CD4-positive, alpha-beta T cell treated with Interleukin-17A for 4 hours (primary cell): ENCODE measurements at places on chromosomes 16 and 17.

DNA sequence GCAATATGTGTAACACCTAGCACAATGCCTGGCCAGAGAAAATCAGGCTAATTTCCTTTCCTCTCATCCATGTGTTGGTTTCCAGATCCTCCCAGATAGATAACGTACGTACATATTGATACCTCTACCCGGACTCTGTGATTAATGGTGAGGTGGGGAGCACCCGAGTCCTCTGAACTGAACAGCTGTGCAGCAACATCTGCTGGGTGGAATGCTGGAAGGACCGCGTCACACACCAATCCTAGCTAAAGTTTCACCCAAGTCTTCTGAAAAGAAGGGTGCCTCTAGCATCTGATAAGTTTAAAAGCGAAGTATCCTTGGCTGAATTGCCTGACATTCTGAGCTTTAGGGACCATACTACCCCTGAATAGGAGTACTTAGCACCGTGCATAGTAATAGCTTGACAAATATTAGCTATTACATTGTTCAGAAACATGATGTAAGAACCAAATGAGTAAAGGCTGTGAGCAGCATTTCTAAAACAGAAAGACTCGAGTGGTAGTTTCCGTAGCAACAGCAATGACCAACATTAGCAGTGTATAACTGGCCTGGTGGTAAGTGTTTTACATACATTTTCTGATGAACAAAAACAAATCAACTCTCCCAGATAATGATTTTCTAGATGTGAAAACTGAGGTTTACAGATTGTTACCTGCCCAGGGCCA is 91.4 kb downstream of the SYCE1L start:
- no peak for DNase-seq

- no peak for DNase-seq
These were observed 9.6 kb upstream of the ZFHX3 start for GRCh38 chr16:73057291-73058210.

DNA sequence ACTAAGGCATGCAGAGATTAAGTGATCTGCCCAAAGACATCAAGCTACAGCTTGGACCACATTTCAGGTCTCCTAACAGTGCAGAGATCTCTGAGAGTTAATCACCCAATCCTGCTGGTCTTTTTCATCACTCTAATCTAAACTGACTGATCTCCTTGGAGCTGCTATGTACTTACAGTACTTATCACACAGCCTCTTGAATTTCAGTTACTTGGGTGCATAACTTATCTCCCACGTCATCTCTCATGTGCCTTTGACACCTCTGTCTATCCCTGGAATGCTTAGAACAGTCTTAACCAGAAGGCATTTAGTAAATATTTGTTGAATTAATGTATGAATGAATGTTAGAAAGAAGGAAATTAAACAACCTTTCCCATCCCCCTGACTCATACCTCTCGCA is 139.0 kb downstream of the SNX11 start:
- DNase-seq = no peak

GRCh38 chr17:71709946-71710345 is 410.9 kb upstream of the SOX9 start:
- no peak for DNase-seq

DNA sequence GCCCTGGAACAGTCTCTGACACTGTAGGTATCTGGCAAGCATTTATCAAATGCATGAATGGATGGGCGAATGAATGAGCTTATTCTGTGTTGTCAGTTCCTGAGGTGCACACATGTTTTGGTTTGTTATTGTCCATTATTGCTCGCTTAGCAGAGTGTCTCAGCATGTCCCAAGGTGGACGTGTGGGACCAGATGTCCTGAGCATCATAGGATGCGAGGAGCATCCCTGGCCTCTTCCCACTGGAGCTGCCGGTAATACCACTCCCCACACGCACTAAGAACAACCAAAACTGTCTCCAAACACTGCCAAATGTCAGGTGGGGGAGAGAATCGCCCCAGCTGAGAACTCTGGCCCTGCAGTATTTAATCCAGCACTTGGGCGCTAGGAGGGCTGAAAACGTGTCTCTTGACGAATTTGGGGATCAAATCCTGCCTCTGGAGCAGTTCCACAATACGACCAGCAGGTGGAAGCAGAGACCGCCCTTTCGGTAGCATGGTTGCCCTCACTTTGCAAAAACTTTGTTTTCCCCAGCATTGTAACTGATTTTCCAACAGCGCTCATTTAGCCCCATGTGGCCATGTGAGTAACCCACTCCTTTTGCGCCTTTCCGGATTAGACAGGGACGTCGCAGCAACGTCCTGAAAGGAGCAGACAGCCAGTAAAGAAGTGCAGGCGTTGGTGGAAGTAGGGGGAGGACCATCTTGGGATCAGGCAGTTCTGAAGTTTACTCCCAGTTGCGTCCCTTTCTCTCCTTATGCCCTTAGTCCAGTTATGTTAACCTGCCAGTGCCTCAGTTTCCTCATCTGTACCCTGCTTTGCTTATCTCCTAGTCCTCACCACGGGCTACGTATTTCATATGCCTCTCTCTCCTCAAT is 22.7 kb downstream of the TMEM114 start:
- peak; percentile 78 for DNase-seq

DNA sequence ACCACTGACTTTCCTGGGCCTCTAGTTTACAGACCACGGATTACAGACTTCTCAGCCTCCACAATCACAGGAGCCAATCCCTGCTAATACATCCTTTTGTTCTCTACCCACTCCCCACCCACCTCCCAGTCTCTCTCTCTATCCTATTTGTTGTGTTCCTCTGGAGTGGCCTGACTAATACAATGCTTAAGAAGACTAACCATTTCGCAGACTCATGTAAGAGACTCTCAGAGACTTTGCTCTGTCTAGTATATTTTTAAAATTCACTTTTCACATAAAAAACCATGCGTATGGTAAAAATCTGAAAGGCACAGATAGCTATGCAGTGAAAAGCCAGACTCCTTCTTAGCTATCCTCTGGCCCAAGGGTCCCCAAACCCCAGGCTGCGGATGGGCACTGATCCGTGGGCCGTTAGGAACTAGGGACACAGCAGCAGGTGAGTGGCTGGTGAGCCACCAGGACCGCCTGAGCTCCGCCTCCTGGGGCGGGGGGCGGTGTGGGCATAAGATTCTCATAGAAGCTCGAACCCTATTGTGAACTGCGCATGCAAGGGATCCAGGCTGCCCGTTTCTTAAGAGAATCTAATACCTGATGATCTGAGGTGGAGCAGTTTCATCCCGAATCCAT is 7.6 kb downstream of the PIK3R6 start:
- DNase-seq = no peak

- no peak for DNase-seq
These were observed 161.3 kb downstream of the AATF start for GRCh38 chr17:37109731-37110710.

- DNase-seq = no peak
These were observed 245.9 kb upstream of the RPL38 start for GRCh38 chr17:73957564-73957963.

DNA sequence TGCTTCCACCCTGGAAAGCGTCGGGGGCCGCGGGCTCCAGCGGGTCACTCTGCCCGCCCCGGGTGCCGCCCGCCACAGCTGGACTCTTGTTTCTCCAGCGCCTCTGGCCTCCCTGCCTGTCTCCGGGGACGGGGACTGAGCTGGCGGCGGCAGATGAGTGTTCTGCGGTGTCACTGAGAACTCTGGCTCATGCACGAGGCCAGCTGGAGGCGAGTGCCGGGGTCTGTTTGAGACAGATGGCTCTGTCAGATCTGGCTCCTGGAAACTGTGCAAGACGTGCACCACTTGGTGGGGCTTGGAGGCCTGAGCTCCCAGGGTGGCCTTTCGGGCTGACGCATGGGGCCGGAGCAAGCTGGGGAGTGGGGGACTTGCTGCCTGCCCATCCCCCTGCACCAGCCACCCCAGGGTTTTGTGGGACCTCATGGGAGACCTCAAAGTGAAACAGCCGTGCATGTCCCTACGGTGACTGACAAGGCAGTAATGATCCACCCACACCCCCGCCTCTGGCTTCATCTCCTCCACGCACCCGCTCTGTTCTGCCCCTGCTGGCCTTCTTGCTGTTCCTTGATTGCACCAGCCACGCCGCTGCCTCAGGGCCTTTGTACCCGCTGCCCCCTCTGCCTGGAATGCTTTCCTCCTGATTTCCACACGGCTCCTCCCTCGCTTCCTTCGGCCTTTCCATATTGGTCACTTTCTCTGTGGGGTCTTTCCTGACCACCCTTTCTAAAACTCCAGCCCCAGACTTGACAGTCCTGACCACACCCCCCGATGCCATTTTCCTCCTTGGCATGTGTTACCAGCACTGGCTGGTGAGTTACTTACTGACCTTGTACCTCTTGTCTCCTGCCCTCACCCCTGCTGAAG is 174.9 kb upstream of the CIBAR2 start:
- DNase-seq = no peak

DNA sequence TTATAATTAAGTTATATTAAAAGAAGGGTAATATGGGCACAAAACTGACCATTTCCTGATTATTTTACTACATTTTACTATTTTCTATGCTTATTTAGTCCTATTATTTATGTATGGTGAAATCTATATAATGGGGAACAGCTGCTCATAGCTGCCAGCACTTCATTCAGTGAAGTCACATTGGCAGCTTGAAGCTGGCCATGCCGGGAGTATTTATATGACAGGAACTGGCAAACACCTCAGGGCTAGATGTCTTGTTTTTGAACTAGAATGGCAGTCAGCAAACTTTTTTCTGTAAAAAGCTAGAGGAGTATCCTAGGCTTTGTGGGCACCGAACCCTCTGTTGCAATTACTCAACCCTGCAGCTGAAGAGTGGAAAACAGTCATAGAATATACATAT is 104.1 kb downstream of the CDH13 start:
- DNase-seq = no peak

- DNase-seq = no peak
These were observed 161.5 kb downstream of the ZFHX3 start for GRCh38 chr16:72886346-72886974.

GRCh38 chr17:30969989-30970830 is 629 bp upstream of the RNF135 start:
- peak; percentile 7 for DNase-seq

DNA sequence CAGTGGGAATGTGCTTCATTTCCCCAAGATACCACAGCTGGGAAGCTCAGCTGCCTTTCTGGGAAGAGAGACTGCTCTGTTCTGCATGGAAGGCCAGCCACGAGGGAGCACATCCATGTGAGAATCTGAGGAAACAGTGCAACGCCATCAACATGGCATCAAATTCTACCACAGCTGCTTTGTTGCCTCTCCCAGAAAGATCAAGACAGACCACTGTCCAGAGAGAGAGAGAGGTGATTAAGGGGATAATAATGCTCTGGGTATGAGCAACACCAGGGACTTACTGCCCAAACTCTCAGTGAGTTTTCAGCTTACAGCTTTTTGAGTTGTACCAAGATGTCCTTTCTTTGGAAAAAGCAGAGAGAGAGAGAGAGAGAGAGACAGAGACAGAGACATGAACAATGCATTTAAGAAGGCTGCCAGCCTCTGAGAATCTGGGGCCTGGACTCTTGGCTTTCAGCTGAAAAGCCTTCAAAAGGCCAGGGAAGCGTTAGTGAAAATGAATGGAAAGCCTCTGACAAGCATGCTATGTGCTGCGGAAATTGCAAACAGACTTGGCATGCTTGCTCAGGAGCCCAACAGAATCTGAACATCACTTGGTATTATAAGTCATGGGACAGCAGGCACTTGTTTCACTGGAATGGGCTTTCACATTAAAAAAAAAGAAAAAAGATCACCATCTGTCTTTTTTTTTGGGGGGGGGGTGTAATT is 223.1 kb downstream of the MAP2K6 start:
- no peak for DNase-seq
